ENCODE measurements at places on chromosomes 1 and 21. TPM values are rescaled to one million over a fixed set of nuclear protein-coding genes. Genes with fewer than 3 reads are reported as not detected.
A peak's percentile ranks its signal among the peaks of the same experiment; 100 is the strongest.

GRCh38 chr1:53754484-53755312 lies 15.7 kb upstream of the GLIS1 start:
- DNase-seq, result no peak

GRCh38 chr1:178571807-178572206 lies 58.9 kb downstream of the TEX35 start:
- DNase-seq, result no peak

DNA sequence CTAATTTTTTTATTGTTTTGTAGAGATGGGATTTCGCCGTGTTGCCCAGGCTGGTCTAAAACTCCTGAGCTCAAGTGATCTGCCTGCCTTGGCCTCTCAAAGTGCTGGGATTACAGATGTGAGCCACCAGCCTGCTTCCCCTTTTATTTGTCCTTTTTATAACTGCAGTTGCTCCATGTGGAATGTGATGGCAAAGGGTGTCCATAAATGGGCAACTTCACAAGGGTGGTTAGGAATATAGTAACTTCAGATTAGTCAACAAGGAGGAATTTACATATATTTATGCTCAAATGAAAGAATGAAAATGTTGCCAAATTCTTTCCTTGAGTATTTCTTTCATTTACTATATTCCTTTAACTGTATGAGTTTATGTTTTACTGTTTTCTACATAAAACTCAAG lies 182.9 kb downstream of the BACH1 start:
- no peak for DNase-seq

- peak; percentile 65 for DNase-seq
Observed at GRCh38 chr21:44612029-44612486, at the start of gene KRTAP10-8. Gene KRTAP10-8 (plus strand): TSS chr21:44612079. CDS start chr21:44612101, 22 bp downstream.

- DNase-seq, result no peak
Observed at GRCh38 chr1:95723346-95723745, 489.3 kb downstream of the RWDD3 start.

GRCh38 chr1:52697795-52698674 lies at the start of gene COA7:
Gene COA7 (minus strand): TSS chr1:52698347. CDS start chr1:52698326, 21 bp downstream.
- peak; percentile 94 for DNase-seq

TRIM46 gene
- total RNA-seq, result 0.22 TPM

DNA sequence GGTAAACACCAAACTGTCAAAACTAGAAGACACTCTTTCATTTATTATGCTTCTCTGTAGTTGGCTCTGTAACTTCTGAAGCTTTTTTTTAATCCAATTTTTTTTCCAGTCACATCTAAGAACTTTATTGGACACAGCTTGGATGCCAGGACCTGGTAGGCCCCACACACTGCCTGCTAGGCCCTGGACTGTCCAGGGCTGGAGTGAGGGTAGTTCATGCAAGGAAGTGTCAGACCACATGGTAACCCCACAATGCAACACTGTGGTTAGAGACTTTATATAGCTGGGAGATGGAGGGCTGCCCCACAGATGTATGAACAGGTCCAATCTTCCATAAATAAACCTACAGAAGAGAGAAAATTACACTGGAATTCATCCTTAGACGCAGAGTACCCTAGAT lies 7.1 kb downstream of the SLC2A1 start:
- no peak for DNase-seq

- DNase-seq, result no peak
Observed at GRCh38 chr1:8121261-8122159, 95.4 kb upstream of the ERRFI1 start.

CELA3A gene
- 4.1 TPM for total RNA-seq

- DNase-seq, result peak; percentile 81
Observed at GRCh38 chr21:45611939-45612664, 31.4 kb upstream of the PCBP3 start.

- DNase-seq, result no peak
Observed at GRCh38 chr1:185317886-185318310, 855 bp upstream of the IVNS1ABP start.

- peak; percentile 64 for DNase-seq
Observed at GRCh38 chr1:27883536-27883935, 11.2 kb downstream of the THEMIS2 start.

GRCh38 chr1:111717450-111717849 lies 21.7 kb downstream of the INKA2 start:
- no peak for DNase-seq

DNA sequence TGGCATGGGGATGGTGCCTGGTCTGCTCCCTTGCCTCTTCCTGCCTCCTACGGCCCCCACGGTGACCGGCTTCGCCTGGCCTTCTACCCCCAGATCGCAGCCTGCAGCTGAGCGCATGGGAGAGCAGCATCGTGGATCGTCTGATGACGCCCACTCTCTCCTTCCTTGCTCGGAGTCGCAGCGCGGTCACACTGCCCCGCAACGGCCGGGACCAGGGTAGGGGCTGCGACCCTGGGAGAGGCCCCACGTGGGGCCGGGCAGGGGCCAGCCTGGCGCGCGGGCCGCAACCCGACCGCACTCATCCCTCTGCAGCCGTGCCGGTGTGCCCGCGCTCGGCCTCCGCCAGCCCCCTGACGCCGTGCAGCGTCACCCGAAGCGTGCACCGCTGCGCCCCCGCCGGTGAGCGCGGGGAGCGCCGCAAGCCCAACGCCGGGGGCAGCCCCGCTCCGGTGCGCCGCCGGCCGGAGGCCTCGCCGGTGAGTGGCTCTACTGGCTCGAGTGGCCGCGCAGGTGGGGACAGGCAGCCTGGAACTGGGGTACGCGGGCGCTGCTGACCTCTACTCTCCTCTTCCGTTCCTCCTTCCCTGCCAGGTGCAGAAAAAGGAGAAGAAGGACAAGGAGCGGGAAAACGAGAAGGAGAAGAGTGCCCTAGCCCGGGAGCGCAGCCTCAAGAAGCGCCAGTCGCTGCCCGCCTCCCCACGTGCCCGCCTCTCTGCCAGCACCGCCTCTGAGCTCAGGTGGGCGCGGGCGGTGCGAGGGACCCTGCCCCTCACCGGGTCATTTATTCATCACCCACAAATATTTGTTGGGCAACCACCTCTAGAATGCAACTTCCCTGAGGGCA lies 20.4 kb downstream of the MAP7D1 start:
- no peak for DNase-seq

- DNase-seq, result no peak
Observed at GRCh38 chr1:63563745-63564144, 29.5 kb upstream of the PGM1 start.

KCNE2 gene
- total RNA-seq, result not detected

DNA sequence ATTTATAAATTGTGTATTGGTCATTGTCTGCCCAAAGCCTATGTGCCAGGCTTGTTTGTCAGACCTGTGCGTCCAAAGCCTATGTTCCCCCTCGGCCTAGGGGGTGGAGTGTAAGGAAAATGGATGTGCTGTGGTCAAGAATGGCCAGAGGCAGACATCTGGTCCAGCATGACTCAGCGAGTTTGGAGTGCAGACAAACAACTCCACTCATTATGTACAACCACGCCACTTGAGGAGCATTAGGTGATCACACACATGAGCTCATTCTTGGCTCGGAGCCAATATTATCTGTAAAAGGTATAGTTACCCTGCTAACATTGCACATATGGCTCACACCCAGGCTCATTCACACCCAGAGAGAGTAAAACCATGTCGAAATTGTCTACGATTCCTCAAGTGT lies 1047.6 kb upstream of the ADGRL4 start:
- DNase-seq, result no peak

GRCh38 chr21:42531771-42532170 lies 18.1 kb downstream of the SLC37A1 start:
- peak; percentile 74 for DNase-seq

GRCh38 chr1:17745479-17745955 lies 9.6 kb upstream of the ACTL8 start:
- no peak for DNase-seq

ELAPOR1 gene
- total RNA-seq, result 0.26 TPM

FRRS1 gene
- total RNA-seq, result 6.0 TPM

CAMK2N1 gene
- total RNA-seq, result 13.6 TPM

GRCh38 chr1:107244709-107245500 lies 104.1 kb downstream of the NTNG1 start:
- no peak for DNase-seq

DNA sequence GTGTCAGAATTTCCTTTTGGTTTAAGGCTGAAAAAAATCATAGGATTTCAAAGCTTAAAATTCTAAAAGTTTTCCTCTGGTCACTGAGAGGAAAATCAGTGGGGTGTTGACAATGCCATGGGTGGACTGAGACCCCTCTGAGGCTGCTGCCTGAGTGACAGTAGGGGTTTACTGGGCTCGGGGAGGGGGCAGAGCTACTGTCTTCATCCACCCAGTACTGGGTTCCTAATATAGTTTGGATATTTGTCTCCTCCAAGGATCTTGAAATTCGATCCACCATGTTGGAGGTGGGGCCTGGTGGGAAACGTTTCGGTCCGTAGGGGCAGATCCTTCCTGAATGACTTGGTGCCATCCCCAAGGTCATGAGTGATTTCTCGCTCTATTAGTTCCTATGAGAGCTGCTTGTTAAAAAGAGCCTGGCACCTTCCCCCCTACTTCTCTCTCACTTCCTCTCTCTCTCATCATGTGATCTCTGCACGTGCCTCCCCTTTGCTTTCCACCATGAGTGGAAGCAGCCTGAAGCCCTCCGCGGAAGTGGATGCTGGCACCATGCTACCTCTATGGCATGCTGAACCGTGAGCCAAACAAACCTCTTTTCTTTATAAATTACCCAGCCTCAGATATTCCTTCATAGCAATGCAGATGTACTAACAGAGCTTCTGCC lies 72.3 kb downstream of the MAP10 start:
- no peak for DNase-seq

TBX15 gene
- total RNA-seq, result 10.4 TPM

- DNase-seq, result no peak
Observed at GRCh38 chr1:231416901-231417300, 5.2 kb downstream of the EGLN1 start.

OTUD7B gene
- total RNA-seq, result 36.6 TPM

- peak; percentile 94 for DNase-seq
Observed at GRCh38 chr1:6246497-6247467, 2.8 kb downstream of the HES3 start.

PRAMEF18 gene
- total RNA-seq, result not detected

WDR47 gene
- total RNA-seq, result 14.6 TPM

- DNase-seq, result no peak
Observed at GRCh38 chr1:211915924-211916323, 85.4 kb upstream of the LPGAT1 start.

DNA sequence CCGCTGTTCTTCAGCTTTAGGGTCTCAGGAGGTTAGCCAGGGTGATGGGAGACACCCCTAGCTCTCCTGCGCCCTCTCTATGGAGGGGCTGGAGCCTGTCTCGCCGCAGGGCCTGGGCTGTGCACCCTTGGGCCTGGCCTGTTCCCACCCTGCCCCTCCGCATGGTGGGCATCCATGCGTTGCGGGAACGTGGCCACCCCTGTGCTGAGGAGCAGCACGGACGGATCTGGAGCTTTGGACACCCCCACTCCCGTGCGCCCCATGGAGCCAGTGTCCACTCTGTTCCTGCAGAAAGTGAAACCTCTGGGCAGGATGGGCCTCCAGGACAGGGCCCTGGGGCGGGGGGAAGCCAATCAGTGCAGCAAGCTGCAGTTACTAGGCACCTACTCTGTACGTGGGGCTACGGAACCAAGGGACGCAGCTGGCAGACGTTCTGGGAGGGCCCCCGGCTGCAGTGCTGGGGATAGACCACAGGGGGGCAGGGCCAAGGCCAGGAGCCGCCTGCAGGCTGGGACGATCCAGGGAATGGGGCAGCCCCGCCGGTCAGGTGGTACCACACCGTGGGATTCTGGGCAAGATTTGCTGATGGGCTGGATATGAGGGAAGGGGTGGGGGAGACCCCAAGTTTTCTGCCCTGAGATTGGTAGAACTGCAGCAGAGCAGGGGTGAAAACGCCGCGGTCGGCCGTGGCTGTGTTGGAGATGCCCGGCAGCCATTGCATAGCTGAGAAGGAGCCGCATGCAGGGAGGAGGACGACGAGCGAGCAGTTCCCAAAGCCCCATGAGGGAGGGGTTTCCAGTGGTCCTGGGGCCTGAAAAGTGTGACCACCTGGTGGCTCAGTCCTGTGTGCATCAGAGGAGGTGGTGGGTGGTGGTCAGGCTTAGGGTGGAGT lies 43.3 kb downstream of the TP73 start:
- DNase-seq, result no peak

FABP3 gene
- total RNA-seq, result 9.1 TPM

CLCNKB gene
- total RNA-seq, result 0.35 TPM

GRCh38 chr1:116386042-116386441 lies 13.0 kb downstream of the ATP1A1 start:
- DNase-seq, result no peak

Data from mesenteric fat pad (tissue), 1 donor.